ENCODE measurements at places on chromosomes 1 and 21.

DNA sequence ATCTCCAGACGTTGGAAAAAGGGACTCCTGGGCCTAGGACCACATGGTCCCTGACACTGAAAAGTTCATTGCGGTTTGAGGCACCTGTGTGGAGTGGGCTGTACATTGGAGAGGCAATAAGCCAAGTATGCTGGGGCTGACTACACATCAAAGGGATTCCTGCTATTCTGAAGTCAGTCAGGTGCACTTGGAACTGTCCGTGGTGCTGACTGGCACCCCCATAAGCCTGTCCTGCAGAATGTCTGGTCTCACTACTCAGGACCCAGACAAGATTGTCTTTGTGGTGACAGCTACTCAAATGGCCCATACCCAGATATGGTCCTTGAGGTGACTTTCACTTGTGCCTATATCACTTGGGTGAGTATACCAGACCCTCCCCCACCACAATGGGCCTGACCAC, 150.6 kb downstream of the RWDD3 start:
- DNase-seq, result peak; percentile 58

- no peak for DNase-seq
Measured at GRCh38 chr1:205444931-205445645, 10.8 kb downstream of the BLACAT1 start.

- DNase-seq, result no peak
Measured at GRCh38 chr21:32965129-32965680, 60.5 kb upstream of the OLIG2 start.

DNA sequence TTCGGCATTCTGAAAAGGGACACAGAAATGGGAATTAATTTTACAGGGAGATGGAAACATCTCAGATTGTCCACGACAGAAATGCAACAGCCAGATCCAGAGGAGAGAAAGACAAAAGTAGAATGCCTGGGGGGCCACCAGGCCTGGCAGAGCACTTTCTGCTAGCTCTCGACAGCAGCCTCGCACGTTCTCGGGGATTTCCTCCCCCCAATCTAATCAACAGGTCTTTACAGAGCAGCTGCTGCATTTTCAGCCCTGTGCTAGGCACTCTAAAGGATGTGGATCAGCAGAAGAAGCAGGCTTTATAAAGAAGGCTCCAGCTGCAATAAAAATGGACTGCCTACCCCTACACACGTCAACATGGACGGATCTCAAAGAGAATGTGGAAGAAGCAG, 10.6 kb downstream of the CSRP1 start:
- no peak for DNase-seq

DNA sequence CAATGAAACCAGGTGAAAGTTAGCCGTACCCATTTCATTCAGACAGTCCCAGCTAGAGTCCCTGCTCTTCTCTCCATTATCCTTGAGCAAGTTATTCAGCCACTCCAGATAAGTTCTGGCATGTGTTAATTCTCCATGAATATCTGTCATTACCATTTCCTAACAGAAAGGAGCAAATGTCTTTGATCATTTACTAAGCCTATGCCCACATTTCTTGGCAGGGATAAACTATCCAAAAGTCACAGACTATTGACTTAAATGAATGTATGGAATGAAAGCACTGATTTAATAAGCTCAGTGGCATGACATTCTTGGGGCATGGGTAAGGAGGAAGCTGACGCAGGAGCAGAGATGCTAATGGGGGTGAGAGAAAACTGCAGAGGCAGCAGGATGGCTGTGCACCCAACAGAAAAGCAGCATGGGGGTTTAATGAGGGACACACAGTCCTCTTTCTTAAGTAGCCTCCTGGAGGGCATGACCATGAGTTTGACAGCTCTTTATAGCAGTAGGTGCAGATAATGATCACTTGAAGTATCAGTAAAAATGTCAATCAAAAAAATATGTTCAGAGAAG, 17.6 kb upstream of the DHCR24 start:
- DNase-seq, result no peak

DNA sequence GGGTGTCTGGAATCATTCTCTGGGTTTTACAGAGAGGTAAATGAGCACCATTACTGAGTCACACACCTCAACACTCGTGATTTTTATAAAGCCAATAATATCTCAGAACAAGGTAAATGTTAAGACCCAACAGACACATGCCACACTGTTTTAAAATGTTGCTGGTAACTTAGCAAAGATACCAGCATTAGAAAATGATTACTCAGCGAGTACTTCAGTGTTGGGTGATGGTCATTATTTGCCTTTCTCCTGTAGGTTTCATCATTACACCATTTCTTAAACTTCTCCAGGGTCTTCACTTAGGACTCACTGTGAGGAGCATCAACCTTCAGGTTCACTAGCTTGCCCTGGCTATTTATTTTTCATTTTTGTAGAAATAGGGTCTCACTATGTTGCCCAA, 6.9 kb upstream of the C4BPB start:
- no peak for DNase-seq

DNA sequence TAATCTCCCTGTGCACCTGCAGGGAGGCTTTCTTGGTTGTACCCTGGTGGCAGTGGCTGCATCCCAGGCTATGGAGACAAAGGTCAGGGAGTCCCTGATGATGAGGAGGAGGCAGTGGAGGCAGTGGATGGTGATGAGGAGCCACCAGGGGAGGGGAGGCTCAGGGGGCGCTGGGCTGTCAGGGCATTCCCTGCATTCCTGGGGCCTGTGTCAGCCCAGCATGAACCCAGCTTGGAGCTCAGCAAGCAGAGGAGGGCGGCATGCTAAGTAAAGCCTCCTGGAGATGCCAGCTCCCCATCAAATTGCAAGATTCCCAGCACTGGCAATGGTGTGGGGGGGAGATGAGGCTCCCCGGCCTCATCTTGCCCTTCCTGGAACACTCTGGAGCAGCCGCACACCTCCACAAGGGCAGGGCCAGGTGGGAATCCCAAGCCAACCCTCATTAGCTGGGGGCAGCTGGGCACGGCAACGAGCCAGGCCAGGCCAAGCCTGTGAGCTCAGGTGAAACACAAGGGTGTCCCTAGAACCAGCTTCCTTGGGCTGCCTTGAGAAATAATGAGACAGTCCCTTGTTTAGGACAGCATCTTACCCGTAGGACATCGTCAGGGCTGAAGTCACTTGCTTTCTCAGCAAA, 469.5 kb downstream of the MATN1 start:
- no peak for DNase-seq

DNA sequence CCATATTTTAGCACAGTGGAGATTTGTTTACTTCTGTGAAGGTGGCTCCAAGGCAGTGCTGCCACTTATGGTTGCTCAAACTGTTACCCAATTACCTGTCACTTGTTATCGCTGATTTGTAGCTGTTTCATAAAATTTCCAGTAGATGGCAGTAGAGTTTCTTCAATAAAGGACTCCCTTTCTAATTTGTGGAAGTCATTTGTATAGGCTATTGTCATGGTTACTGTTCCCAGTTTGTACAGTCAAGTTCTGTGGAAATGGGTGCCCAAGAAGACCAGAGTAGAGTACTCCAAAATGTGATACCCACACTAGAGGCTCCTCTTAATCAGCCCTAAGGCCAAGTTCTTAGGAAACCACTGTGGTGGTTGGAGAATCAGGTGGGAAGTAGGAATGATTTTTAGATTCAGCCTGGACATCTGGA, 186.1 kb downstream of the CLEC20A start:
- no peak for DNase-seq

- no peak for DNase-seq
Measured at GRCh38 chr1:111204983-111205713, 4.7 kb upstream of the DENND2D start.

DNA sequence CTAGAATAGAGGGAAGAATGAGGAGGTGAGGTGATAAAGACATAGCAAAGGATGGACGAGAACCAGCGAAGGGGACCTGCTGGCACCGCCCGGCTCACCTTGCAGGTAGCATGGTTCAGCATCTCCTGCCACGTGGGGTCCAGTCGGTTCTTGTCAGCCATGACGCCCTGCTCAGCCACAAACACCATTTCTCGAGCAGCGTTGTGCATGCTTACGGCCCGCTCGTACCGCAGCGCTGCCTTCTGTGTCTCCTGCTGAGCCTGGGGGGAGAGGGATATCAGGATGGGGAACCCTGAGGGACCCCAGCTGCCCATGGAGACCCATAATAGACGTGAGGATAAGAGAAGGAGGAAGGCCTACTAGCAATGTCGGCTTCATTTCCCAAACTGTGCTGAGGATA, 11.4 kb downstream of the SH3BP5L start:
- DNase-seq, result no peak

- DNase-seq, result no peak
Measured at GRCh38 chr1:93666613-93667384, 14.8 kb downstream of the BCAR3 start.

GRCh38 chr21:44431300-44431699, 24.0 kb upstream of the LRRC3 start:
- peak; percentile 3 for DNase-seq

GRCh38 chr1:82836973-82837680, 1036.4 kb downstream of the ADGRL2 start:
- DNase-seq, result no peak

DNA sequence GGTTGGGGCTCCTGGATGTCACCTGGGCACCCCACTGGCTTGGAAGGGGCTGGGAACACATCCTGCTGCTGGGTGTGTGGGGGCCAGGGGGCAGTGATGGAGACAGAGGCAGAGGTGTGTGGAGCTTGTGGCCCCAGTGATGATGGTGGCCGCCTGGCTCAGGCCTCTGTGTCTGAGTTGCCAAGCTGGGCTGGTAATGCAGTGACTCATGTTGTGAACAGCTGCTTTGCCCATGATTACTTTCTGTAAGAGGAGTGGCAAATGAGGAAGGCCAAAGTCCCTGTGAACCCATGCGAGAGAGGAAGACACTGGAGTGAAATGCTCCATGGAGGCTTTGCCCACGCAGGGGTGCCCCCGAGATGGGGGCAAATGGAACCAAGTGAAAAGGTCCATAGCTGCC, 86.8 kb downstream of the KCNJ6 start:
- no peak for DNase-seq

DNA sequence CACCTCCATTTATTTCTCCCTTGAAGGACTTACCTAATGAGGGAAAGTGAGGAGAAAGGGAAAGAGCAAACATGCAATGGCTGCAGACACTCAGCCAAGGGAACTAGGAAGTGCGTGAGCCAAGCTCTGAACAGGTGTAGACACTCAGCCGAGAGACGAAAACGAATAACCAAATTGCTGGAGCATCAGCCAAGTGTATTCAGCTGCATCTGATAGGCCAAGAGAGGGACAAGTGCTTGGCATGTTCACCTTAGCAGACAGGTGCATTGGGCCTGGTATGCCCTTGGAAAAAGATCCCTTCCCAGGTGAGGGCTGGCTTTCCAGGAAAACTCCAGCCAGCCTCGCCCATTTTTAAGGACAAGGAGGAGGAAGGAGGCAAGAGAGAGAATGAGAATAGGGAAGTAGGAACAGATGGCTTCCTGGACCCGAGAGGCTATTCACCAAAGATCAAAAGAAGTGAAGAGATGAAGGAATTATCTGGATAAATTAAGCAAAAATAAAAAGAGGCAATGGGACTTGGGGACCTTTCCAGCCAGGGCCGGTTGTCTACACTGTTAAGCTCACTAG, 184.7 kb downstream of the TOMM20 start:
- DNase-seq, result no peak

- DNase-seq, result no peak
Measured at GRCh38 chr21:25589887-25590286, 17.4 kb downstream of the MRPL39 start.

- DNase-seq, result no peak
Measured at GRCh38 chr1:9183898-9184297, 50.7 kb upstream of the H6PD start.

- DNase-seq, result no peak
Measured at GRCh38 chr1:109929588-109930251, 19.1 kb downstream of the CSF1 start.

DNA sequence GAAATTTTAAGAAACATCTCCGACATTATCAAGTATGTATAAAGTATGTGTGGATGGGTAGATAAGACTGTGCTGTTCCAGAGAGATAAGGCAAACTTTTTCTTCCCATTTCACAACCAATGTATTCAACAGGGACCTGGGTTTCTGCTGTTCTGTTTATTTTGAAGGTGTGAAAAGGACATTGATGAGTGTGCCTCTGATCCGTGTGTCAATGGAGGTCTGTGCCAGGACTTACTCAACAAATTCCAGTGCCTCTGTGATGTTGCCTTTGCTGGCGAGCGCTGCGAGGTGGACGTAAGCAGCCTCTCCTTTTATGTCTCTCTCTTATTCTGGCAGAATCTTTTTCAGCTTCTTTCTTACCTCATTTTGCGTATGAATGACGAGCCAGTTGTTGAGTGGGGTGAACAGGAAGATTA, 174.0 kb downstream of the CRB1 start:
- no peak for DNase-seq

GRCh38 chr1:155934936-155935590, 850 bp upstream of the KHDC4 start:
- no peak for DNase-seq

GRCh38 chr1:38053416-38054091, 7.0 kb upstream of the POU3F1 start:
- DNase-seq, result no peak

- DNase-seq, result no peak
Measured at GRCh38 chr21:26194326-26194725, 23.8 kb upstream of the APP start.

DNA sequence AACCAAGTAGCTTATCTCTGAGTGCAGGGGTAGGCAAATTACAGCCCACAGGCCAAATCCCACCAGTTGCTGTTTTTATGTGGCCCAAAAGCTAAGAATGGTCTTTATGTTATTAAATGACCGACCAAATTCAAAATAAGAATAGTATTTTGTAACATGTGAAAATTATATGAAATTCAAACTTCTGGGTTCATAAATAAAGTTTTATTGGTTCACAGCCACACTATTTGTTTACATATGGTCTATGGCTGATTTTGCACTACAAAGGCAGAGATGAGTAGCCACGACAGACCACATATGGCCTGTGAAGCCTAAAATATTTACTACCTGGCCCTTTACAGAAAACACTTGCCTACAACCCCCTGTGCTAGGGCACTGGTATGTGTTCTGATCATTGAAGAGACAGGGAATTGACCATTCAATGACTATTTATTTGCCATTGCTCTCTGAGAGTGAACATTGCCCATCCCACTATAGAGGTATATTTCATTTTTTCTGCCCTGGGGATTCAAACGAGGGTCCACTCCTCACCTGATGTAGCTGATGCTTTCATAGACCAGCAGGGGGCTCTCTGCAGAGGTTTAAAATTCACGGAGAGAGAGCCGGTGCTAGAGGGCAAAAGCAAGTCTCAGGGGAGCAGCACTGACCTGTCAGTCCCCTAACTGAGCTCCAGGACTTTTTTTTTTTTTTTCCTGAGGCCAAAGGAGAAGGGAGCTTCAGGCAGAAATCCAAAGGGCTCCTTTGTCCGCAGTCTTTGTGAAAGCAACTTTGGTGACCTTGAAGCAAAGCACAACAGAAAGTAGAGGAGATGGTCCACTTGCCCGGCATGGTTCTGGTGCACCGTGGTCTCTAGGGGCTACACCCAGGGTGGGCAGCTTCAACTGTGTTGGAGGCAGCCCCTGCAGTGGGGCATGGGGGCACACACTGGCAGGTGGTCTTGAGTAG, 7.3 kb upstream of the GNL2 start:
- peak; percentile 48 for DNase-seq

- peak; percentile 43 for DNase-seq
Measured at GRCh38 chr1:60978421-60979357, 103.7 kb upstream of the NFIA start.
